ENCODE measurements at places on chromosomes 12 and 14. TPM values are rescaled to one million over a fixed set of nuclear protein-coding genes. Genes with fewer than 3 reads are reported as not detected.

The FAIM2 gene
- 14.1 TPM for total RNA-seq

The MFAP5 gene
- 1.4 TPM for total RNA-seq

DNA sequence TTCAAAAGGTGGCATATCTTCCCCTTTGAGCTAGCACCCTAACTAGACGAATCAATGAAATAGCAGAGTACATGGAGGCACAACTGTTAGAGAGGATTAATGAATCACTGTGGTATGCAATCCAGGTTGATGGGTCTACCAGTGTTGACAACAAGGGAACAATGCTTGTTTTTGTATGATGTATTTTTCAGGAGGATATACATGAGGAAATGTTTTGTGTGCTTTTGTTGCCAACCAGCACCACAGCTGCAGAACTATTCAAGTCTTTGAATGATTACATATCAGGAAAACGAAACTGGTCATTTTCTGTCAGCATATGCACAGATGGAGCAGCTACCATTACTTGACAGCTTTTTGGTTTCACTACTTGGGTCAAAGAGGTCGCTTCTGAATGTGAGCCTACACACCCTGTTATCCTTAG is 142.6 kb downstream of the GPHN start:
- no peak for DNase-seq

DNA sequence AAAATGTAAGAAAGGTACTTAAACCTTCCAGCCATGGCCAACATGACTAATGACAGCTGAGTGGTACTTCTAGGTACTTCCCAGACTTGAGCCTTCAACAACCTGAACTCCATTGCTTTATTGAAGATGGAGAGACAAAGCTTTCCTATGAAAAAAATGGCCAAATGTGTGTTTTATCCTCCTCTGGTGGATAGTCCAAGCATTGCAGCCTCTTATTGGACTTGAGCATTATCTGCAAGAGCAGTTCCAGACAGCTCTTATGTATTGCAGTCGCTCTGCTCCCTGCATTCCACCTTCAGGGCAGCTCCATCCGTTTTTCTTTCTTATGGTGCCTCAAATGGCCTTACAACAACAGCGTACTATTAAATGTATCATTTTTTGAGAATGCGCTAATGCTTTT is 588.2 kb downstream of the NRXN3 start:
- DNase-seq, result peak; percentile 0

GRCh38 chr14:68853749-68854148 is 60.9 kb upstream of the ZFP36L1 start:
- no peak for DNase-seq

DNA sequence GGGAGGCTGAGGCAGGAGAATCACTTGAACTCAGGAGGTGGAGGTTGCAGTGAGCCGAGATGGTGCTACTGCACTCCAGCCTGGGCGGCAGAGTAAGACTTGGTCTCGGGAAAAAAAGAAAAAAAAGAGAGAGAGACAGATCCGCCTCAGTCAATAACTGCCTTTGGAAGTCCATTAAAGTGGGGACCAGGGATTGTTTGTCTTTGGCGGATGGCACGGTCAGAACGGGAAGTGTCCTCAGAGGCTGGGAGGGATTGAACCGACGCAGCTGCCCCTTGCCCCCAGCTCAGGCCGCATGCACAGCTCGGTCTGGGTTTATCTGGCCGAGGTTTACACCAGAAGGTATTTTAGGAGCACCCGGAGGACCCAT is 54.4 kb downstream of the TESC start:
- no peak for DNase-seq

The ADAMTS20 gene
- total RNA-seq, result 0.82 TPM

GRCh38 chr12:24584032-24584675 is 364.7 kb downstream of the BCAT1 start:
- DNase-seq, result no peak

The PRIMA1 gene
- 0.73 TPM for total RNA-seq

DNA sequence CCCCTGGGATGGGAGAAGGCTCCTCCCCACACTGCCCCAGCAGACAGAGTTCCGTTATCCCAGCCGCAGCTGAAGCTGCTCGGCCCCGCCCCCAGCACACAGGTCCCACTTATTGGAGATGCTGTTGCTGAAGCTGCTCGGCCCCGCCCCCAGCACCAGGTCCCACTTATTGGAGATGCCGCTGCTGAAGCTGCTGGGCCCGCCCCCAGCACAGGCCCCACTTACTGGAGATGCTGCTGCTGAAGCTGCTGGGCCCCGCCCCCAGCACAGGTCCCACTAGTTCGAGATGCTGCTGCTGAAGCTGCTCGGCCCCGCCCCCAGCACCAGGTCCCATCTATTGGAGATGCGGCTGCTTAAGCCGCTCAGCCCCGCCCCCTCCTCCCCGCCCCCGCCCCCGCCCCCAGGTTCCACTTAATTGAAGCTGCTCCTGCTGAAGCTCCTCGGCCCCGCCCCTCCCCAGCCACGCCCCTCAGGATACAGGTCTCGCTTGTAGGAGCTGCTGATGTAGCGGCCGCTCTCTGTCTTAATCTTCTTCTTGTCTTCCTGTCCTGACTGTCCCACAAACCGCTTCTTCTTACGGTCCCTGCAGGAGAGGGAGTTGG is 12.0 kb downstream of the CFAP73 start:
- no peak for DNase-seq

DNA sequence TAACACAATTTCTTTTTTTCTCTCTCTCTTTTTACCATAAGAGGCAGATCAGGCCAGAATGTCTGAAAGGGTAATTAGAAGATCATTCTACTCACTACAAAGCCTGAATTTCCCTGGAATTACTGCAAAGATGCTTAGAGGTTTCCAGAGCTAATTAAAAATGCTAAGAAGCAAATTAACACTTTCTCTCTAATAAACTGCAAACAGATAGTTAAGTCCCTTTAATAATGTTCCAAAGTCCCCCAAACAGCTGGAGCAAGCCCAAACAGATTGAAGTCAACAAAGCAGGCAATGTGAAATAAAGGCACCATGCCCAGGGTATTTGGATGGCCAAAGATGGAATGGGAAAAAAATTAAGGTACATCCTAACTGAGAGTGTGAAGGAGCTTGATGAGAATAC is 208.8 kb upstream of the LRFN5 start:
- DNase-seq, result no peak

GRCh38 chr12:109178532-109178931 is 62.1 kb downstream of the ACACB start:
- no peak for DNase-seq

- no peak for DNase-seq
Observed at GRCh38 chr12:94169966-94170689, 21.8 kb downstream of the PLXNC1 start.

DNA sequence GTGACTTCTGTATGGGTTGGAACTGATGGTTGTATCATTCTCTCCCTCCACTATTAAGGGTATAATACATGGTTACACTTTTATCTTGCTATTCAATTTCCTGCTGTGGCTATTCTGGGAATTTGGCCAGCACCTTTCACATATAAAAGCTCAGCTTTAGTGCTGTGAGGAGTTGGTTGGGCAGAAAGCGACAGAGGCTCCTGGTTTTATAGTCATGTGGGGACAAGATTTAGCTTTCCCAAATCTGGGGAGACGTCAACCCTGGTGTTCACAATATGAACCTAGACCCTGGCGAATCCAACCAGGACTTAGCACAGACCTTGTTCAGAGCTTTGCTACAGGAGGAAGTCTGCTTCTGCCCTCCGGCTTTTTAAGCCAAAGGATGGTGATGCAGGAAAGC is 36.5 kb downstream of the FOS start:
- DNase-seq, result peak; percentile 20

The ETFBKMT gene
- 2.6 TPM for total RNA-seq

GRCh38 chr14:26887847-26888246 is 290.0 kb upstream of the NOVA1 start:
- no peak for DNase-seq

- no peak for DNase-seq
Observed at GRCh38 chr12:131024026-131024425, 70.3 kb downstream of the ADGRD1 start.

- DNase-seq, result no peak
Observed at GRCh38 chr12:3417937-3418462, 73.0 kb upstream of the PRMT8 start.

- no peak for DNase-seq
Observed at GRCh38 chr14:58914279-58914855, 274.1 kb upstream of the DAAM1 start.

DNA sequence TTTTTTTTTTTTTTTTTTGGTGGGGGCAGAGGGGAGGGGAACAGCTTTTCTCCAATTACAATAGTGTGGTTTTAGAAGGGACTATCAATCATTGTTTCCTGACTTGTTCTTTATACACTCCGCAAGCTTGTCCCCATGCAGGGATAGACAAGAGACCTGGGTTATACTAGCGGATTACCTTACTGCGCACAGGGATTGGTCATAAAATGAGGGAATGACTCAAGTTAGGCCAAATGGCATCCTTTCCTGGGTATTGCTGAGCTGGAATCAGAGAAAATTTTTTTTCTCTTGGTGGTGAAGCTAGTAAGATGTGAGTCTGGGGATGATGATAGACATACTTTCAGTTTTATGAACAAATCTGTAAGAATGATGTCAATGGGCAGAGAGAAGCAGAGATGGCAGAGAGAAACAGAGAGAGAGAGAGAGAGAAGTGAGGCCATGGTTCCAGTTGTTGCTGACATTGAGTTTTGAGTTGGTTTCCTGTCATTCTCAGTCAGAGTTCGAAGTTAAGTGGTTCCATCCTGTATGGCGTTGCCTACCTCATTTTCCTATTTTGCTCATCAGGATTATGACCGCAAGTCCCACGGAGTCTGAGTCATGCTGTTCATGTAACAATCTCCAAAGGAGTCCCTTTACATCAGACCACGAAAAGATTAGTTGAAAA is 59.1 kb upstream of the OTOGL start:
- no peak for DNase-seq

The E2F7 gene
- 9.3 TPM for total RNA-seq

DNA sequence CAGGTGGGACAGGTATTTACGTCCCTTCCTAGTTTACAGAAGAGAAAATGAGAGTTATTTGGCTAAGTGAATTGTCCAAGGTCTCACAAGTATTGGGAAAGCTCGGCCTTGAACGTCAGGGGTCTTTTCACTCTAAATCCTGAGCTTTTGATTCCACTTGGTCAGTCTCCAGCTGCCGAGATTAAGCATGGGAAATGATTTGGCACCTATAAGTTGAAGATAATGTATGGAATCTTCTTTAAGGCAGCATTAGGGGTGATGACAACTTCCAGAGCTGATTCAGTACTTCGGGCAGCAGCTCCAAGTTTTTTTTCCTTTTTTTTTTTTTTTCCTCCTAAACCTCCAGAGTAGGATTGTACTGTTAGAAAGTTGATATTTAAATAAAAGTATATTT is 722 bp downstream of the FAM234B start:
- no peak for DNase-seq

DNA sequence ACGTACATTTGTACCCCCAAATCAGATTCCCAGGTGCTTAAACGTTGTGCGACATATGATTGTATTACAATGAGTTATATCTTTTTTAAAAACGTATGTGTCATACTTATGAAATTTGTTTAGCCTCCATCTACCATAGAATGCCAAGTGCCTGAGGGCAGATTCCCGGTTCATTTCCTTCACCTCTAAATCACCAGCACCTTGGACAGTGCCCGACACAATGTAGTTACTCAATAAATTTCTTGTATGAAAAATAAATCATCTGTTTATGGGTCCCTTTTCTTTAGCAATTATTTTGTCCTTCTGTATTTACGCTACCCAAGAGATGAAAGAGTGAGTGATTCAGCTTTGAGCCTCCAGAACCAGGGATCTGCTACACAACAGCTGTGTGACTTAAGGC is 157.4 kb downstream of the TBX5 start:
- no peak for DNase-seq

The BATF gene
- not detected for total RNA-seq

The TNFAIP2 gene
- 8.6 TPM for total RNA-seq

DNA sequence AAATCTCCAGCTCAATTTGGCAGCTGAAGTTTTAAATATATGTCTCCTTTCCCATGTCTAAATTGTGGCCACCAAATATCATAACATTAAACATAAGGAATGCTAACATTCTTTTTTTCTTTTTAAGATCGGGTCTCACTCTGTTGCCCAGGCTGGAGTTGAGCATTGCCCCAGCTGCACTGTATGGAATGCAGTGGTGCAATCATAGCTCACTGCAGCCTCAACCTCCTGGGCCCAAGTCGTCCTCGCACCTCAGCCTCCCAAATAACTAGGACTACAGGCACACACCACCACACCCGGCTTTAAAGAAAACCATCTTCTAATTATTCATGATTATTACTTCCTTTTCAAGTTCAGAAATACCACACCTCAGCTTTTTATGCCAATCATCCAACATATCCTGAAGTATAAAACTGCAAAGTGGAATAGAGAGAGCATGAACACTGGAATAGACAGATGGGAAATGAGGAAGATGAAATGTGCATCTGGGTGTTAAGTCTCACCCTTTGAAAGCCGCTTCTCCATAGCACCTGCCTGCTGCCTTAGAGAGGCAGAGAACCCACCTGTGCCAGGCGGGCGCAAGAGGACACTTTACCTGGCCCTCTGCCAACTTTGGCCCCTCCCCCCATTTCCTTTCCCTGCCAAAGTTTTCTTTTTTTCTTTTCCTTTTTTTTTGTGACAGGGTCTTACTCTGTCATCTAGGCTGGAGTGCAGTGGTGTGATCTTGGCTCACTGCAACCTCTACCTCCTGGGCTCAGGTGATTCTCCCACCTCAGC is 2.8 kb upstream of the EML1 start:
- no peak for DNase-seq

DNA sequence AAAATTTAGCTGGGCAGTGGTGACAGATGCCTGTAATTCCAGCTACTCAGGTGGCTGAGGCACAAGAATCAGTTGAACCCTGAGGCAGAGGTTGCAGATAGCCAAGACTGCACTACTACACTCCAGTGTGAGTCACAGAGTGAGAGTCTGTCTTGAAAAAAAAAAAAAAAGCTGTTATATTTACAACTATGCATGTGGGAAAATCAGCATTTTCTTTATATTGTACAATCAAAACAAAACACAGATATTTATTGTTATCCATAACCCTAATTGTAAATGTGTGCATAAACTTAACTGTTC is 12.5 kb downstream of the C1R start:
- no peak for DNase-seq

DNA sequence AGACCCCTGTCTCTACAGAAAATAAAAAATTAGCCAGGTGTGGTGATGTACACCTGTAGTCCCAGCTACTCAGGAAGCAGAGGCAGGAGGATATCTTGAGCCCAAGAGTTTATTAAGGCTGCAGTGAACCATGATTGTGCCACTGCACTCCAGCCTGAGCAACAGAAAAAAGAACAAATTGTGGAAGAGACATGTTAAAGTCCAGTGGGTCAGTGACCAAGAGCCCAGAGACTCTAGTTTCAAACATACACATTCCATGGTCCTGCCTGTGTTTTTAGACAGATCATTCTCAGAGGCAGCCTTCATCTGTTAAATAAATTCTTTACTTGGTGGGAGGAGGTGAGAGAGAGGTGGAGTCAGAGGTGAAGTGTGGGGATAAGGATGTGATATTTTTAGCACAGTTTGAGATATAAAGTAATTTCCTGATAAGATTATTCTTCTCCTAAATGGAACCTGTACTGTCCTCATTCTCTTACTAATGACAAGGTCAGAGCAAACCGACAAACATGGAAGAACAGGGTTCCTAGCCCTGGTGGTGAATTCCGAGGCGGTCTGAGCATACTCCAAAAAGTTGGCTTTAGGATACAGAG is 48.7 kb downstream of the RASSF3 start:
- DNase-seq, result no peak

The FOXG1 gene
- total RNA-seq, result 0.09 TPM

The P2RX2 gene
- not detected for total RNA-seq

GRCh38 chr12:13864081-13864673 is 117.2 kb downstream of the GRIN2B start:
- DNase-seq, result peak; percentile 60
